GM04503 (cell line): ENCODE measurements at places on chromosomes 12 and 14.

GRCh38 chr12:78963439-78964227 lies 99.1 kb downstream of the SYT1 start:
- DNase-seq = no peak

GRCh38 chr12:48336564-48336963 lies 14.2 kb downstream of the ZNF641 start:
- DNase-seq = no peak

DNA sequence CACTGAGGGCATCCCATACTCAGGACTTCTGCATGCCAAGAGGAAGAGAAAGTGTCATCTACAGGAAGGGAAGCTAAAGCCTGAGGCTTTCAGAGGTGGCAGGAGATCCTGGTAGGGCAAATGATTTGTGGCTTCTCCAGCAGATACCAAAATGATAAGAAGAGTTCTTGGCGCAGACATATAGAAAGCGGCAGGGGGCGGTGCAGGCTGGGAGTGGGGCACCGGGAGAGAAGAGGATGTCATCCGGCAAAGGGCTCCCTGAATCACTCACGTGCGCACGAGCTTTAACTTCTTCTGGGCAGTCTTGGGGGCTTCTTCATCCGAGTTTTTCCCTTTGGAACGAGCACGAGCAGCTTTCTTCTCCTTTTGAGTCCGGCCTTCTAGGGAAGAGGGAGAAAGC lies 5.2 kb upstream of the ACRBP start:
- no peak for DNase-seq

DNA sequence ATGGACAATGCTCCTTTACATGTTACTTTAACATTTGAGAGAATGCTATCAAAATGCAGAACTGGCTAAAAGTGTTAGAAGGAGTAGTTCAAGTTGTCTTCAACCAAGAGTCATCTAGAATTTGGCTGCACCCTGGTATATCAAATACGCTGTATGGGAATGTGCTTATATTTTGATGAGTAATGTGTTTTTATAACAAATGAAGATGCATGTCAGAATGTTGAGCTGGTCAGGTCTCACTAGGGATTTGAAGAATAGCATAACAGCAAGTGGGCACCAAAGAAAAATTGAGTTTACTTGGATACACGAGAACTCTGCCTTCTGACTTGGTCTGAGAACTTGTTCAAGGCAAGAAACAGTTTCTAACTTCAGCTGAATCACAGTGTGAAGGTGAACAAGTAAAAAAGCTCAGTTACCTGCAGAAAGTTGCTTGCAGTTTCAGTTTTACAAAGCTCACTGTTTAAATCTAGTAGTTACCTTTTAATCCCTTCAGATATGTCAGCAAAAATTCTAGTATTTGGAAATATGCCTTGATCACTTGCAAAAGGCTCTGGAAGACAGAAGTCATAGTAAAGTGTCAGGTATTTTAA lies 82.3 kb downstream of the PDE3A start:
- DNase-seq = no peak

- DNase-seq = no peak
These were observed 54.4 kb upstream of the TMEM263 start for GRCh38 chr12:106901276-106901675.

- no peak for DNase-seq
These were observed at the start of gene UBC for GRCh38 chr12:124914392-124915238. Gene UBC, minus strand, starts transcription at chr12:124914650. Its CDS starts 879 bp downstream, at chr12:124913771.

DNA sequence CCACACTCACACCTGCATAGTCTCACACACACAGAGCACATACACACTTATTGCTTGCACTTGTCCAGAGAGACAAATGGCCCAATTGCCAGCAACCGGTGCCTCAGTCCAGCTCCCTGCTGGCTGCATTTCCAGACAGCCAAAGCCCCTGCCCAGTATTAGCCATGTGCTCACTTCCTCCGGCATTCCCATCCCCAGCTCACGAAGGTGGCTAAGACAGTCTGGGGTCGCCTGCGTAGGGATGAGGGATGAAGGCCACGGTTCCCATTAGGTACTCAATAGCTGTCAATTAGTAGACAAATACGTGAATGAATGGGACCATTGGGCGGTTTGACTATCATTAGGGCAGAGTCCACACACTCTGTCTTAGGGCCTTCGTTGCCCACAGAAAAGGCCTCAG lies 146.8 kb upstream of the EGLN3 start:
- DNase-seq = no peak

DNA sequence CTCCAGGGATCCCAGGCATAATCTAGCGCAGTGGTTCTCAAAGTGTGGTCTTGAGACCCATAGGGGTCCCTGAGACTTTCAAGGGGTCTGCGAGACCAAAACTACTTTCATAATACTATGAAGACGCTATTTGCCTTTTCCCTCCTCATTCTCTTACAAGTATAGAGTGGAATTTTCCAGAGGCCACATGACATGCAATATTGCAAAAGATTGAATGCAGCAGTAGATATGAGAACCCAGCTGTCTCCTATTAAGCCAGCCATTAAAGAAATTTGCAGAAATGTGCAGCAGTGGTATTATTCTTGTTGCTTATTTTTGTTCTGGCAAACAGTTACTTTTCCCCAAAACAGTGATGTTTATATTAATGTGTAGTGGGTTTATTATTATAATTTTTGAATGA lies 62.8 kb downstream of the VWF start:
- DNase-seq = no peak

- no peak for DNase-seq
These were observed 25.9 kb downstream of the CD9 start for GRCh38 chr12:6226002-6226678.

DNA sequence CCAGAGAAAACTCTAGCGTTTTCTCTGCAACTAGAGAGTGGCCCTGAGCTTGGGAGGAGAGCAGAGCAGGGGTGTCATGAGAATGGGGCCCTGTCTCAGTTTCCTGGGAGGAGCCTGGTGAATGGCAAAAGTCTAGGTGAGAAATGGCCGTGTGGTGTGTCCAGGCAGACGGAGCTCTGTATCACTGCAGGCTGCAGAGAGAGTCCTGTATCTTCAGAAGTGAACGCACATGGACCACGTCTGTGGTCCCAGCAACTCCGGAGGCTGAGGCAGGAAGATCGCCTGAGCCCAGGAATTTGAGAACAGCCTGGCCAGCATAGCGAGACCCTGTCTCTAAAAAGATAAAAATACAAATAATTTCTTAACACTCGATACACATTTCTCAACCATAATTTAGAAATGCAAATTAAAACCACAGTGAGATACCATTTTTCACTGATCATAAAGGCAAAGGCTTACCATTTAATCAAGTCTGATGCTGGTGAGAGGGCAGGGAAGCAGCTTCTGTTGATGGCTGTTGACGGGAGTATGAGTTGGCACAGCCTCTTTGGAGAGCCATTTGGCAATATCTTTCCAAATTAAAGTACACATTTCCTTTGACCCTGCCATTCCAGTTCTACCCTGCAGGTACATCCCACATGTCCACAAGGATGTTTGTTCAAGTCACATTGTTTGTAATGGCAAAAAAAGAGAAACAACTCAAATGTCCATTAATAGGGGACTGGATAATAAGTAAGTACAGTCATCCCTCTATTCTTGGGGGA lies 51.0 kb downstream of the NFKBIA start:
- no peak for DNase-seq

- no peak for DNase-seq
These were observed 234.2 kb downstream of the CRADD start for GRCh38 chr12:93911396-93911795.

GRCh38 chr14:54025661-54026060 lies 69.0 kb upstream of the BMP4 start:
- no peak for DNase-seq

- no peak for DNase-seq
These were observed 261.6 kb upstream of the NOVA1 start for GRCh38 chr14:26859483-26859882.

DNA sequence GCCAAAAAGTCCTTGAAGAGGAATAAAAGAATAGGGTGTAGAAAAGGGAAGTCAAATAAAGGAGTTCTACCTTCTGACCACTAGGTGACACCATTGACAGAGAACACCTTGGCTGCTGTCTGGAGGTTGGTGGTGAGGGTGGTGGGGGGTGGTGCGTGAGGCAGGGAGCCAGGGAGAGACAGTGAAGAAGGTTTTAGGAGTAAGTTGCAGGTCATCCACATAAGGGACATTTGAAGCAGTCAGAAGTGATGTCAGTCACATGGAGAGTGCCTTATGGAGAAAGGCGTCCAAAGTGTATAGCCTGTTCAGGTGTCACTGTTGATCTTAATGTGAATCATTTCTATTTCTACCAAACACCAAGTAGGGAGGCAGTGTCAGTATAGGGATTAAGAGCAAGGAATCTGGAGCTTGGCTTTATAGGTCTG lies 279.3 kb upstream of the DDHD1 start:
- no peak for DNase-seq

DNA sequence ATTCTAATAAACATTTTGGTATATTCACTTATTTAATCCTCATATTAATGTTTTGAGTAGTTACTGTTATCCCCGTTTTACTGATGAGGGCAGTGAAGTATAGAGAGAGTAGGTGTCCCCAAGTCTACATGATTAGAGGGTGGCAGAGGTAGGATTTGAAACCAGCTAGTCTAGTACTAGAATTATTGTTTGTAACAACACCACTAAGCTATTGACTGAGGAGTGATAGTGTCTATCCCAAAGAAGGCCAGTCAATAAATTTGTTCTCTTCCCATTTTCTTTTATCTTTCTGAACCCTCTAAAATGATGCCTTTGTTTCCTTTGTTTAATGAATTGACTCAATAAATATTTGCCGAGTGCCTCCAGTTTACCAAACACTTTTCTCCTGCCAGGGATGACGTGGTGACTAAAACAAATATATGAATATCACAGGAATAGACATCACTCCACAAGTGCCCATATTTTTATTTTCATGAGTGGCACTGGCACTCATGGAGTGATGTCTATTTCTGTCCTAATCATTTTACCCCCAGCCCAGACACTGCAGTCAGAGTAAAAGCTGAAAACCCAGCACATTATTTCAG lies 247.5 kb downstream of the SLC16A7 start:
- DNase-seq = no peak

- no peak for DNase-seq
These were observed 91.5 kb downstream of the TMTC1 start for GRCh38 chr12:29692237-29692636.

- DNase-seq = no peak
These were observed 26.6 kb upstream of the GNS start for GRCh38 chr12:64785838-64786237.

DNA sequence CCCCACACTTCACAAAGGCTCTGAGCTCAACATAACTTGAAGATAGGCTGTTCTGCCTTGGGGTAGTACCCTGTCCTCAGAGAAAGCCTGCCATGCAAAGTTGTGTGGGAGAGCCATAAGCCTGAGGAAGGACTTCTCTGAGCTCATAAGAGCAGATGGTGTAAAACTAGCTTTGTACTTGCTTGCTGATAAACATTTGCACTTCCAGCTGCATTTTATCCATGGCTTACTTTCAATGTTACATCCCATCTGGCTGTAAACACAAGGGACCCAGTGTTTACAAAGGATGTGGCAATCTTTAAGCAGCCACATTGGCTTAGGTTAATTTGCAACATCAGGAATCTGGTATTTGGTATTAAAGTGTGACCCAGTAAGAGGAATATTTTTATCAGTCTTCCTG lies 258.1 kb downstream of the IPO8 start:
- no peak for DNase-seq

DNA sequence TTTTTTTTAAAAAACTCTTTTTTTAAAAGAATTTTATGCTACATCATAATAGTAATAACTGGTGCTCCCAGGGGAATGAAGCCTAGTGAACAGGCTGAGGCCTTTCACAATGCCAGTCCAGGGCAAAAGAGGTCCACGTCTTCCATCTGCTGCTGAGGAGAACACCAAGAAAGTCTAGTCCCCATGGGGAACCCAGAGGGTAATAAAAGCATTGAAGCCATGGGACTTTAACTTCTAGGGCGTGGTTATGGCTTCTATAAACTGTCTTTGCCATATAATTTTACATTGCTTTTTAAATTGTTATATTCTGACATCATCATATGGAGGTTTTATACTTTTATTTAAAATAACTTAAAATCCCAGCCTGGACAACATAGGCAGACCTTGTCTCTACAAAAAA lies 64.3 kb downstream of the SLC16A7 start:
- no peak for DNase-seq

DNA sequence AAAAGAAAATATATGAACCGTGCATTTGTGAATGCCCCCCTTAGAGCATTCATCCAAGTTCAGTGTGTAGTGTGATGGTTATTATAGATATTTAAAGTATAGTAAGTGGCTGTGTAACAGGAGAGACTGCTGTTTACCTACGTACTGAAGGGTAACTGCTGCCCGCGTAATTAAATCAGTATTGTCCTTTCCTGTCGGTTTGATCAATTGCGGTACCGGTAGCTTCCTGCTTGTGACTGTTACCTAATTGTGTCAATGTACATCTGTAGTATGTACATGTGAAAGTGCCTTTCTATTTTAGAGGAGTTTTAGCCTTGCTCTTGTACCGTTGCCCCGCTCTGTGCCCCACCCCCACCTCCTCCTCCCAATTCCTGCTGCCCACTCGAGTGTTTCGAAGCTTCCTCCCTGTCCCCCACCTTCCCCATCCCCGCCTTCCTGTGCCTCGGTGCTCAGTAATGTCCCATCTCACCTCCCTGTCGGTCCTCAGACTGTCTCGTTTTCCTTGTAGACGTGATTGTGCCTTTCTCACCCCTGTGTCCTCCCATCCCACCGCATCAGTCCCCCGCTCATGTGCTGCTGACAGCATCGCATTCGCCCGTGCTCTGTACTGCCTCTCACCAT lies 75.0 kb downstream of the KICS2 start:
- no peak for DNase-seq

- no peak for DNase-seq
These were observed 177.9 kb downstream of the KICS2 start for GRCh38 chr12:64044191-64044590.

GRCh38 chr14:71852181-71852580 lies 80.0 kb upstream of the RGS6 start:
- DNase-seq = no peak

DNA sequence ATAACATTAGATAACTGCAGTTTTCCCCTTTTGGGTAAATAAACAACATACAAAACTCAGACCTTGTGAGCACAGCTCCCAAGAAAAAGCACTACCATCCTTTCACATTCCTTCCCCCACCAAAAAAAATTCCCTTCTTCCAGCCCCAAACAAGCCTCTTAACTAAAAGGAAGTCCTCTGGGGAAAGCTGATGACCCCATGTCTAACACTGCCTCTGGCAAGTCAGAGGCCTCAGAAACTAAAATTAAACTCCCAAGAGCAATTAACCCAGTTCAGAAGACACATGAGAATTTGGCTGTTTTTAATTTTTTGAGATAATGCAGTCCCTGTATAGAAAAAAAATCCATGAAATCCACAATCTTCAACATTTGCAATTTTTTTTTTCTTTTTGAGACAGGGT lies 127.7 kb downstream of the SPTSSA start:
- DNase-seq = no peak

DNA sequence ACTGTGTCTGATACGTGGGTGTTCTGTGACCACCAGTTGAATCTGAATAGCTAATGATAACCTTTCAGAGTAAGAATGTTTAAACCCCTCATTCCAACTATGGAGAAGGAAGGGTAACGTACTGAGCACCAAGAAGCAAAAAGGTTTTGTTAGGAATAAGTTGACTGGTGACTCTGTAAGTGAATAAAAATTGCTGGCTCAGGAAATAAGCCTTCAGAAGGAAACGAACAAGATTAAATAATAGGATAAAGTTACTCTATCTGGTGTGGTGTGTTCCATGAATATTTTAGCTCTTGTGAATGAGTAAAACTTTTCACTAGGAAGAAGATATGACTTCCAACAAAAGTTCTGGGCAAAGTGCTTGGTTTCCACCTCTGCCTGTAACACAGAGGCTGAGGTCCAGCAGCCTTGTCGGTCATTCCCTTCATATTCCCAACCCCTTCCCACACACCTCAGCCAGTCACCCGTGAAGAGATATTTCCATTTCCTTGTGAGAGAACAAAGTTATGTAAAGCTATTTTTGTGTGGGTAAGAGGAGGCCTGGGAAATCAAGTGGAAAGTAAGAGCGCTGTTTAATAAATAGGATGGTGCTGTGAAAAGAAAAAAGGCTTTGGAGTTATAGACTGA lies 47.1 kb downstream of the ARF6 start:
- DNase-seq = no peak
